ENCODE measurements at places on chromosomes 13 and 19.
A peak's percentile ranks its signal among the peaks of the same experiment; 100 is the strongest.

DNA sequence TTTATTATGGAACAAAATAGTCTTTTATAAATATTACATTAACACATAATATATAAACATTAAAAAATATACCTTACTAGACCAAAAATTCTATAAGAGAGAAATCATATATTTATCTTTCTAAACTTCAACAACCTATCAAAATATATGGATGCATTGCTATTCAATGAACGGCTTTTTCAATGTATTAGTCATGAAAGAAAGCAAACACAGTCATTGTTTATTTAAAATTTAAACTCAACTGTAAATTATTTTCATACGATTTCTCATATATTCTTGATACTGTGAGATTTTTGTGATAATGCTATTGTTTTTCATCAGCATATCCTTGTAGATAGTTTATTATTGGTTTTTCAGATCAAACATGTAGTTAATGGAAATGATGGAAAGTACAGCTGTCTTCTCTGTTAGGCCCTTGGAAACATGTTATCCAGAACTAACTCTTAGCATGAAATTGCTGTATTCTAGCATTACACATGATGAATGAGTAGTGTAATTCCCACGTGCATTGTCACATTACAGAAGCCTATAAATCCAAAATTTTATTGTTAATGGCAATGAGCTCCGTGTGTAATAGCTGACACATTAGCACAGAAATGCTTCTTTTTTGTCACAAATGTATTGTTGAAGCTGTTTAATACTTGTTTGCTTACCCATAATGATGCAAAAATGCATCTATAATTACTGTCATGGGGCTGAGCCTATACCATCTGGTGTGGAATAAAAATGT is 1639.9 kb downstream of the SLITRK5 start:
- peak; percentile 82 for DNase-seq

DNA sequence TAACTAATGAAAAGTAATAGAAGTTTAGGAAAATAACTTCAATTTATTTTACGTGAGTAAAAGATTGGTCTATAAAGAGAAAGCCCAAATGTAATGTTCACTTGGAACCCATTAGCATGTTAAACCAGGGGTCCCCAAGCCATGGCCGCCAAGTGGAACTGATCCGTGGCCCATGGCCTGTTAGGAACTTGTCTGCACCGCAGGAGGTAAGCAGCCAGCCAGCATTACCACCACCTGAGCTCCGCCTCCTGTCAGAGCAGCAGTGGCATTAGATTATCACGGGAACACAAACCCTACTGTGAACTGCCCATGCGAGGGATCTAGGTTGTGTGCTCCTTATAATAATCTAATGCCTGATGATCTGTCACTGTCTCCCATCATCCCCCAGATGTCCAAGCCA is 818.7 kb upstream of the GPC6 start:
- no peak for DNase-seq

DNA sequence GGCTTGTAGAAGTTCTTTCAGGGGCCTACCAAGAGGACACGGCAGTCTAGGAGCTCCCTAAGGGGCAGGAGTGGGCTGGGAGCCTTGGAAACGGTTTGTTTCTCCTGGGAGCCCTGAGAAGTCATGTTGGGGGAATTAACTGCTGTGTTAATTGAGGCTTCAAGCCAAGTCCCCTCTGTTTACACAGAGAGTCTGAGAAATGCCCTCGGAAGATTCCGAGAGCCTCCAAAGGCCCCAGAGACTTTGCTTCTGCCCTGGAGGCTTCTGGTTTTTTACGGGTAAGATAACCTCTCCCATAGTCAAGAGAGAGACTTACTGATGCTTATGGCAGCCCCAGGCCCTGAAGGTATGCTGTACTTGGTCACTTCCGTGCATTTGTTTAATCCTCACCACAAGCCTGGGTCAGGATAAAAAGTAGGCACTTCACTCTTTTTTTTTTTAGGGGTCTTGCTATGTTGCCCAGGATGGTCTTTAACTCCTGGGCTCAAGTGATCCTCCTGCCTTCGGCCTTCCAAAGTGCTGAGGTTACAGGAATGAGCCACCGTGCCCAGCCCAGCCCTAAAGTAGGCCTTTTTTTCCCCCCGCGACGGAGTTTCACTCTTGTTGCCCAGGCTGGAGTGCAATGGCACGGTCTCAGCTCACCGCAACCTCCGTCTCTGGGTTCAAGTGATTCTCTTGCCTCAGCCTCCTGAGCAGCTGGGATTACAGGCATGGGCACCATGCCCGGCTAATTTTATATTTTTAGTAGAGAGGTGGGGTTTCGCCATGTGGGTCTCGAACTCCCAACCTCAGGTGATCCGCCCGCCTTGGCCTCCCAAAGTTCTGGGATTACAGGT is 15.2 kb downstream of the IER2 start:
- DNase-seq: no peak

- peak; percentile 58 for DNase-seq
Observed at GRCh38 chr19:38731654-38732301, 12.5 kb downstream of the CAPN12 start.

GRCh38 chr19:38741670-38742069 is 2.6 kb downstream of the CAPN12 start:
- no peak for DNase-seq

- no peak for DNase-seq
Observed at GRCh38 chr13:57673197-57673596, 41.7 kb downstream of the PCDH17 start.

DNA sequence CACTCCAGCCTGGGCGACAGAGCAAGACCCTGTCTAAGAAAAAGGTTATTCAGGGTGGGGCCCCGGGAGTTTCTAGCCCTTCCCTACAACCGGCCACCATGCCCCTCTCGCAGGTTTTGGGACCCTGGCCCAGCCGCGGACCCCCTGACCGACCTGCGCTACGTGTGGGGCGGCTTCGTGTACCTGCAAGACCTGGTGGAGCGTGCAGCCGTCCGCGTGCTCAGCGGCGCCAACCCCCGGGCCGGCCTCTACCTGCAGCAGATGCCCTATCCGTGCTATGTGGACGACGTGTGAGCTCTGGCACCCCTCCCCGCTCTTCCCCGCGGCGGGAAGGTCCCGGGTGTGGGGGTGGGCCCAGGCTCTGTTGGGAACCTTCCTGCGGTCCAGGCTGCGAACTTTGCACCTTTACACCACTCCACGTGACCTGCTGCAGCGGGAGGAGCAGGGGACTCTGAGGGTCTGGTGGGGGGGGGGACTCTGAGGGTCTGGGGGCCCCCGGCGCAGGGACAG is 6.3 kb downstream of the ABCA7 start:
- DNase-seq: no peak

DNA sequence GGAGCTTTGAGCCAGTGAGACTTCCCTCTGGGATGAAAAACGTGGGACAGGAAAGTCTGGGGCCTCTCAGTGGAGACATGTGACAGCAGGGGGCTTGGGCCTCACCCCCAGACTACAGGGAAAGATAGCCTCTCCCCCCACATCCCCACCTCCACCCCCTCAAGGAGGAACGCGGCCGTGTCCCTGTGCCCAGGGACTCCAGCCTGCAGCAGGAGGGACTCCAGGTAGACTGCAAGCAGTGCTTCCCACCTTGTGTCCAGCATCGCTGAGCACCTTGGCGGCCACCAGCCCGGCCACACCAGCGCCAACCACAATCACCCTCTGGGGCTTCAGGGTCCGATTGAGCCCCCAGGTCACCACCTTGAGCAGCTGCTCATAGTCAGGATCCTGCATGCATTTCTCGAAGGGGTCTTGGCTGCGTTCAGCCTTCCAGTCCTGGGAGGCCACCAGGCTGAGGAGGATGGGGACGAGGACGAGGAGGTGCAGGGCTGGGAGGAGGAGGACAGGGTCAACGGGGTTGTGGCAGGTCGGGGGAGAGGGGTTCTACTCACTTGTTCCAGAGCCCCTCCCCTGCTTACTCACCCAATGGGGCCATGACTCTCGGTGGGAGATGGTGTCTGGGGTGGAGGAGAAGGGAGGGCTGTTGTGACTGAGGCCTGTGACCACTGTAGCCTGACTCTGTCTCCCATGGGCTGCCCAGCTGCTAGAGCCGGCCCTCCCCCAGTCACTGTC is 955 bp downstream of the IL4I1 start:
- no peak for DNase-seq

DNA sequence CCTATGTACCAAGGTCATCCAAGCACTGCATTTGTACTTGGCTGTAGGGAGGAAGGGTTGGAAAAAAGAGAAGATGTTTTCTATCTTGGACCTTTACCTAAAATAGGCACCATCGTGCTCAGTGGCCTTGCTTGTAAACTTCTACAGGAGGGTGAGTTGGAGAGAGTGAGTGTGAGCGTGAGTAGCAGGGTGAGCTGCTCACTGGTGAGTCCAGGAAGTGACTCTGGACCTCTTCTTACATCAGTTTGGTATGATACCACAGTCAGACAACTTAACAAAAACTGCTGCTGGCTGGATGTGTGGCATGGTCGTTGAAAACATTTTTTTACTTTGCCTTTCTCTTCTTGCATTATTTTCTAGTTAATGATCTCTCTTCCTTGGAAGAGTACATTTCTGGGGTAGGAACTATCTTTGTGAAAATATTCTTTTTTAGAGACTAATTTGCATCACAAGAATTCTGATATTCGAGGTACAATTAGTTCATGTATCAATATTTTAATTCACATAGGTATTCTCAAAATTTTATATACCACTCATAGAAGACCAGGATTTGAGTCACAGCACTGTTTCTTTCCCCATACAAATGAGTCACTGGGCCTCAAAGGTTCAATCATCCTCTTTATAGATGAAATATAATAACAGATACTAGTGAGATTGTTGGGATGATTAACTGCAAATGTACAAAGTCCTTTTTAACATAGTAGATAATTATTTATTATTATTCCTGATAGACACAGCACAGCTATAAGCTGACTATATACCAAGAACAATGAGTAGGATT is 651 bp downstream of the SERPINE3 start:
- DNase-seq: no peak

DNA sequence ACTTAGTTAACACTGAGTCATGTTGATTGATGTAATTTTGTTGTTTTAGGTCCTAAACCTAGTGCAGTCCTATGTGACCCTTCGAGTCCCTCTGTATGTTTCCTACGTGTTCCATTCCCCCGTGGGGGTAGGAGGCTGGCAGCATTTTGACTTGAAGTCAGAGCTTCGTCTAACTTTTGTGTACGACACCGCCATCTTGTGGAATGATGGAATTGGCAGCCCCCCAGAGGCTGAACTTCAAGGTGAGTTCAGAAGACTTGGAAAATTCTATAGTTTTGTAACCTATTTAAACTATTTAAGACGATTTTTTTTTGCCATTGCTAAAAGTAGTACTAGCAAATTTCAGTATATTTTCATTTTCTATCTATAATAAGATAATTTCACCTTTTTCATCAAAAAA is 117.9 kb downstream of the STOML3 start:
- peak; percentile 44 for DNase-seq

DNA sequence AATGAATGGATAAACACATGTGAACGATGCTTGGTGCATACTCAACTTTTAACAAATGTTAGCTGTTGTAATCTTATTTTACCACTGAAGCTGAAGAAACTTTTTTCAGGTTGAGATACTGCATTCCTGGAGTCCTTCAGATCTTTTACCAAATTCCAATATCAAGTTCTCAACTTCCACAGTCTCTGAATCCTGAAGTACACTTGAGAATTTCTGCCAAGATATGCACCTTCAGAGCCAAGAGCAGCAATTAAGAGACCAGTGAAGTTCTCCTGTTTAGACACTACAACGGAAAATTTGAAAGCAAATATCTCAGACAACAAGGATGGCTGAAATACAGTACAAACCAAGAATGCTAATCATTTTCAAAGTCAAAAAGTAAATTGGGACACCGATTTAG is 84.6 kb upstream of the MTIF3 start:
- DNase-seq: no peak
